ENCODE measurements at places on chromosomes 6 and 20.

DNA sequence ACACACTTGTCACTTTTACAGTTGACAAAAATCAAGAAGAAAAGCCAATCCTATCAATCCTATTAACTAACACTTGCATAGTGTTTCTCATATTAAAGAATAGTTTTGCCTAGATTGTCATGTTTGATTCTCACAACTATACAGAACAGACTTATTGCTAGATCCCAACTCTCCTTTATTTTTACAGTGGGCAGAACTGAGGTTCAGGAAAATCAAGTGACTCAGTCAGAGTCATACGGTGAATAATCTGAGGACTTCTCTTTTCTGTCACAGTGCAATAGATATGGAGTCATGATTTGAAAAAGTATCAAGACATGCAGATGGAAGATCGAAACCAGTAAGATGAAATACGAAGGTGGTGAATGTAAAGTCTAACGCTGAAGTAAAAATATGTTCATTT is 195.1 kb upstream of the CITED2 start:
- DNase-seq, result no peak

DNA sequence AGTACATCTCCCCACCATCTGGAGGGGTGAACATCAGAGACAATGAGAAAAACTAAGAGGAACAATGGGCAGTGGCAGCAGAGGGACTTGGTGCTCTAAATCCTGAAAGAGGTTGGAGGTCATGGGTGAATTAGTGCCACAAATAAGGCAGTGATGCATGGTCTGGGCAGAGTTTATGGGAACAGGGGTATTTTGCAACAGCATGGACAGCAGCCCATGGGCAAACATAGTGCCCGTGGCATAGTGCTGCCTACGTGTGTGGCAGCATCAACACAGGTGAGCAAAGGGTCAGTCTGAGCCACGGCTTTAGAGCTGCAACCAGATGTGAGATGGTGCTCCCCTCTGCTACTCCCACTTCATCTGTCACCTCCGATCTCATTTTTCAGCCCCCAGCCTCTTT is 459.1 kb upstream of the CITED2 start:
- DNase-seq, result no peak

DNA sequence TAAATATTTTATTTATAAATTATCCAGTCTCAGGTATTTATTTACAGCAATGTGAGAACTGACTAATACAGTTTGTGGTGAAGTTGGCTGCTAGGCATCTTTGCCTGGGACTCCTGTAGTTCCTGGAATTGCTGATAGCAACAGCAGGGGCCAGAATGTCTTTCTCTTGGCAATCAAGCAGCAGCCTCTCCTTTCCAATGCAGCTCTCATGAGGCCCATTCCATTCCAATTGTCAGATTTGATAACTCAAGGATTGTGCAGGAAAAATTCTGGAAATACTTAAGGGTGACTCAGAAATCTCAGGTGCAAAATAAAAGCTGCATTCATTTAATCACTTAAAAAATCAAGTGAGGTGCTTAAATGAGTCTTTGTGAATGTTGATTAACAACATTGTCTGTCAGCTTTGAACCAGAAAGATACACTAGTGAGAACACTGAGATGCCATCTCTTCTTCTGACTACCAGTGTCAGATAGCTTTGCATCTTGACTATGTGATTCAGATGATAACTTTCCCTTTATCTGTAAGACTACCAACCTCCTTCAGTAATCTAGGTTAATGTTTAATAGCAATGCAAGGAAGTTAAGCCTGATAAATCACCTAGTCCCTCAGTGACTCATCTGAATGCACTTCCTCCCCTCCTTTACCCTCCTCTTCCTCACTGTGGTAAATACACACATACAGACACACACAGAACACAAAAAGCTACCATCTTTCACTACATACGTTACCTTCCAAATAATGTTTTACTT is 32.1 kb upstream of the COL21A1 start:
- DNase-seq, result no peak

GRCh38 chr20:62804627-62805154 is at the start of gene OGFR:
Gene OGFR, plus strand, starts transcription at chr20:62804835. Its CDS starts 25 bp downstream, at chr20:62804860.
- no peak for DNase-seq
